ENCODE measurements at places on chromosomes 5 and 9. TPM values are rescaled to one million over a fixed set of nuclear protein-coding genes. Genes with fewer than 3 reads are reported as not detected.
A peak's percentile ranks its signal among the peaks of the same experiment; 100 is the strongest.

GRCh38 chr9:81683238-81683637 is 6.1 kb downstream of the TLE1 start:
- H3K4me1 ChIP-seq: peaks cover 24% of the 10 kb centered on the region
- no peaks in the 10 kb centered on the region for H3K27me3 ChIP-seq
- H3K27ac ChIP-seq: no peak overlapping the region

DNA sequence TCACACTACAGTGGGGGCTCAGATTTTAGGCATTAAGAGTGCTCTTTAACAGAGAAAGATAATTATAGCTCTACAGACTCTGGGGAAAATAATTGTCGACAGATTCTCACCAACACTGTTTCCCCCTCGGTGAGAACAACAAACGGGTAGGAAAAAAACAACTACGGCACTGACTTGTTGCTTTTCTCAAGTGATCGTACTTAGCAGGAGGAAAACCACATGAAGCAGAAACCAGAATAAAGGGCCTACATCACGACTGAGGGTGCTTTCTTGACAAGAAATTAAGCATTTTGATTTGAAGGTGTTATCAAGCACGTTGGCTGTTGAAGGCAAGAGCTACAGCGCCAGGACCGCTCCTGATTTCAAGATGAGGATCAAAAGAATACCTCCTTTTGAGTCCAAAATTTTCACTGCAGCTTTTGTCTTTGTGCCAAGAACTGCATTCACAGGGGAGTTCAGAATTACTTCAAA is 27.2 kb upstream of the CER1 start:
- DNase-seq: no peak
- H3K4me1 ChIP-seq: no peaks in the 10 kb centered on the region
- H3K36me3 ChIP-seq: no peaks in the 10 kb centered on the region
- H3K27ac ChIP-seq: no peak overlapping the region

- H3K27ac ChIP-seq: no peak overlapping the region
- H3K4me1 ChIP-seq: peaks cover 46% of the 10 kb centered on the region
- no peak for DNase-seq
- H3K27me3 ChIP-seq: no peaks in the 10 kb centered on the region
Observed at GRCh38 chr5:139062910-139063663, 135.1 kb downstream of the SIL1 start.

GRCh38 chr9:4124266-4124665 is 175.6 kb downstream of the GLIS3 start:
- no peak overlapping the region for H3K27ac ChIP-seq
- H3K4me1 ChIP-seq: no peaks in the 10 kb centered on the region
- no peaks in the 10 kb centered on the region for H3K36me3 ChIP-seq
- H3K27me3 ChIP-seq: no peaks in the 10 kb centered on the region
- no peak overlapping the region for H3K4me3 ChIP-seq
- DNase-seq: no peak

GRCh38 chr9:7212101-7212500 is 454.3 kb downstream of the KDM4C start:
- no peak overlapping the region for H3K4me3 ChIP-seq
- H3K27ac ChIP-seq: no peak overlapping the region
- no peaks in the 10 kb centered on the region for H3K36me3 ChIP-seq
- no peak for DNase-seq

GRCh38 chr5:110099572-110099971 is 409.8 kb downstream of the MAN2A1 start:
- no peaks in the 10 kb centered on the region for H3K36me3 ChIP-seq
- H3K4me3 ChIP-seq: no peak overlapping the region
- no peak overlapping the region for H3K27ac ChIP-seq
- H3K4me1 ChIP-seq: no peaks in the 10 kb centered on the region
- no peaks in the 10 kb centered on the region for H3K27me3 ChIP-seq

GRCh38 chr5:72598401-72599064 is 91.3 kb upstream of the ZNF366 start:
- no peak for DNase-seq
- no peak overlapping the region for H3K4me3 ChIP-seq
- peaks cover 7% of the 10 kb centered on the region for H3K4me1 ChIP-seq
- no peaks in the 10 kb centered on the region for H3K36me3 ChIP-seq
- H3K27ac ChIP-seq: no peak overlapping the region

GRCh38 chr5:37774912-37775483 is 64.8 kb downstream of the GDNF start:
- H3K27ac ChIP-seq: no peak overlapping the region
- no peak for DNase-seq
- H3K4me1 ChIP-seq: no peaks in the 10 kb centered on the region
- no peak overlapping the region for H3K4me3 ChIP-seq
- no peaks in the 10 kb centered on the region for H3K36me3 ChIP-seq

DNA sequence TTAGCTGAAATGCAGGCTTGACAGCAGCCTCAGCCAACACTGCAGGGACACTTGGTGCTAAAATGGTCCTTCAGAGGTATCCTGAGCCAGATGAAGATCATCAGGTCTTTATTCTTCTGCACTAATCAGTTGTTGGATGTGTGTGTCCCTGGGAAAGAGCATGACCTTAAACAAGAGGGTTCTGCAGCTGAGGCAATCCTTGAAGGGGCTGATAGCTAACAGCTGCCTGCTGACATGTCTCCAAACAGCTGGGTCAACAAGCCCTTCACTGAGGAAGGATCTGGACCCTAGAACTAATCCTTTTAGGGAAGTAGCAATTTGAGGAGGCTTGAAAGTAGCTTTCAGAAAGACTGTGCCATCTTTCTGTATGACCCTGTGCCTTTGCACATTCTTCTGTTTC is 376.3 kb upstream of the ACTBL2 start:
- H3K4me3 ChIP-seq: no peak overlapping the region
- no peaks in the 10 kb centered on the region for H3K27me3 ChIP-seq
- no peaks in the 10 kb centered on the region for H3K36me3 ChIP-seq
- no peak for DNase-seq
- no peak overlapping the region for H3K27ac ChIP-seq
- no peaks in the 10 kb centered on the region for H3K4me1 ChIP-seq

GRCh38 chr9:112526973-112527372 is 40.3 kb downstream of the KIAA1958 start:
- no peaks in the 10 kb centered on the region for H3K27me3 ChIP-seq
- H3K4me1 ChIP-seq: no peaks in the 10 kb centered on the region
- H3K27ac ChIP-seq: no peak overlapping the region
- no peak for DNase-seq
- H3K36me3 ChIP-seq: no peaks in the 10 kb centered on the region

- no peaks in the 10 kb centered on the region for H3K27me3 ChIP-seq
- no peak overlapping the region for H3K27ac ChIP-seq
- no peak overlapping the region for H3K4me3 ChIP-seq
- no peaks in the 10 kb centered on the region for H3K4me1 ChIP-seq
Observed at GRCh38 chr9:10917001-10917400, 304.2 kb upstream of the PTPRD start.

DNA sequence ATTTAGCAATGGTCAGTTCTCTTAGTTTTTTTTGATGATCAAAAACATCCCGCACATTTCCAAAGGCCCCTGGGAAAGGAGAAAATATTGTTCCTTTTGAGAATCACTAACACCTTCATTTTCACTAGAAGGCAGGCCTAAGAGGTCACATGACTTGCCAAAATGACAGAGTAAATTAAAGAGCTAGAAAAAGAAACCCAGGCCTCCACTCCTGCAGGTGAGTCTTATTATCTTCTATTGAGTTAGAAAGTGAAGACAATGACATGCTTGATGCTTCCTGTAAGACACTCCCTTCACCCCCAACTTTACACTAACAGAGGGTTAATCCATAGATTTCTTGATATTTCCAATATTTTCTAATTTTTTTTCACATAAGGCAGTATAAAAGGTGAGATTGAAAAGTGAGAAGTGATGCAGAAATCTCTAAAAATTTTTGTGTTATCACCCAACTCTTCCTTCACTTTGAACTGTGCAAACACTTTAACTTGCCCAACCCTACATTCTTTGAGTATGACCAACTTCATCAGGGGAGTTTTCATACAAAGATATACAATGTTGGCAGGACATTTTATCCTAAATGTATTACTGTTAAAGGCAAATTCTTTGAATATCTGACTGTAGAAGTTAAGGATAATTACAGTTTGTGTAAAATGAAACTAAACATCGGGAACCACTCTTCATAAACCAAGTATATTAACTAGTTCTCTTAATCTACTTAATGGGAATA is 57.1 kb downstream of the SUB1 start:
- H3K27me3 ChIP-seq: no peaks in the 10 kb centered on the region
- H3K4me1 ChIP-seq: no peaks in the 10 kb centered on the region
- H3K4me3 ChIP-seq: no peak overlapping the region
- no peaks in the 10 kb centered on the region for H3K36me3 ChIP-seq
- H3K27ac ChIP-seq: peak overlapping the region; percentile 30

DNA sequence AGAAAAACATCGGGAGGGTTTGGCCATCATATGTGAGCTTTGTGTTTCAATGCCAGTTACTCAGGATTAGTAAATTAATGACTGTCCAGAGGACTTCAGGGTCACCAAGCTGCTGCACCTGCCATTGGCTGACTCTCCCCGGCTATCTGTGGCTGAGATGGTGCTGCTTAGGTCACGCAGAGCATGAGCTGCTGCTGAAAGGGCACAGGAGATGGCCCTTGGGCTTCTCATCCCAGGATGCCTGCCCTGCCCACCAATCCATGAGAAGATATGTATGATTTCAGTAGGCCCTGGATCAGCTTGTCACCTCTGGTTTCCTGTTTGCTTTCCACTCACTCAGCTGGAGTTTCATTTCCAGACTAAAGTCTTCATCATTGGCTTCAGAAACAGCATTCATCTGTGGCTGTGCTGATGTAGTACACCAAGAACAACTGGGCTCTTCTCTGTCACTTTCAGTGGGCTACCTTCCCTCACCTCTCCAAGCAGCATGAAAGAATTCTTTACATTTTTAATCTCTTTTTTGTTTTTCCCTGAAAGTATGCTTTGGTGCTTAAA is 2.4 kb upstream of the CATSPER3 start:
- no peak for DNase-seq
- H3K4me3 ChIP-seq: no peak overlapping the region
- H3K27ac ChIP-seq: no peak overlapping the region
- H3K36me3 ChIP-seq: peaks cover 14% of the 10 kb centered on the region
- H3K4me1 ChIP-seq: no peaks in the 10 kb centered on the region

DNA sequence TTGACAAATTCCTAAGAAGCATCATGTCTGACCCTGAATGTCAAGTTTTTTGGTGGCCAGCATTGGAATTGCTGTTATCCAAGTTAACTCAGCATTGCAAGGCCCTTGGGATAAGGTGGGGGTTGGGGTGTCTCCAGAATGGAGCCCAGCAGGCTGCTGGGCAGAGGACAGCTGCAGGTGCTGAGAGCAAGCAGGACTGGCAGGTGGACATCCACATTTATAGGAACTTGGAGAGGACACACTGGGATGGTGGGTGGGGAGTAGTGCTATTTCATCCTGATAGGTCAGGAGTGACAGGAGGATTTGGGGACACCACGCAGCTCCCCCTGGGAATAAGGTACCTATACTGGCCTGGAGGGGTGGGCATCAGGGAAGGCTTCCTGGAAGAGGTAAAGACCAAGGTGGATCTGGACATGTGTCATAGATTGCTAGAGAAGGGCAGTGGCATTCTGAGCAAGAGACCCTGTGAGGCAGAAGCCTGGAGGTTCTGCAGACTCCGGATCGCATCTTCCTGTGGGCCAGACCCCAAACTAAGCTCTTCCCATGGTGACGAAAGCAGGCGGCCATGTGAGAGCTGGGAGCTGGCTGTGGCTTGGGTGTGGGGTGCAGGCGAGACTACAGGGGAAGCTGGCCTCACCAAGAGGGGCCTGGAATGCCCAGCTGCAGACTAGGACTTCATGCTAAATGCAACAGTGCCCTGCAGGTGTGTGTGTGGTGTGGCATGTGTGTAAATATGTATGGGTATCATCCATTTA is 148.1 kb downstream of the RGS3 start:
- H3K4me1 ChIP-seq: peaks cover 18% of the 10 kb centered on the region
- H3K4me3 ChIP-seq: no peak overlapping the region
- no peaks in the 10 kb centered on the region for H3K36me3 ChIP-seq
- H3K27ac ChIP-seq: no peak overlapping the region
- no peak for DNase-seq

DNA sequence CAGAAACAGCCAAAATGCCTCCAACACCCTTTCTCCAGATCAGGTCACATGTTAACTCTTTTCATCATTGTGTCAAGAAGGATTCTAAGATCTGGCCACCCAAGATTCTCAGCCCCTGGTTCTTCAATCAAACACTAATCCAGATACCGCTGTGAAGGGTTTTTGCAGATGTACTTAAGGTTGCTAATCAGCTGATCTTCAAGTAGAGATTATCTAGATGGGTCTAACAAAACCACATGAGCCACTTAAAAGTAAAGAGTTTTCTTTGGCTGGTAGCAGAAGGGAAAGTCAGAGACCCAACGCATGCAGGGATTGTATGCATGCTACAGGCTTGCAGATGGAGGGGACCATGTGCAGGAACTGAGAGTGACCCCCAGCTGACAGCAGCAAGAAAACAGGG is 267.9 kb downstream of the CDK5RAP2 start:
- no peaks in the 10 kb centered on the region for H3K27me3 ChIP-seq
- no peak overlapping the region for H3K27ac ChIP-seq
- DNase-seq: no peak
- H3K36me3 ChIP-seq: no peaks in the 10 kb centered on the region
- H3K4me3 ChIP-seq: no peak overlapping the region

LRRC19 gene
- total RNA-seq: 0.33 TPM

PPP1R26 gene
- 29.5 TPM for total RNA-seq

MLANA gene
- not detected for total RNA-seq

SPATA9 gene
- not detected for total RNA-seq

CCL21 gene
- total RNA-seq: 86.6 TPM

CXCL14 gene
- 0.15 TPM for total RNA-seq

FYB1 gene
- total RNA-seq: 97.4 TPM
